ENCODE measurements at places on chromosomes 3 and 15.

GRCh38 chr3:16398648-16399047 lies 114.9 kb downstream of the RFTN1 start:
- DNase-seq = no peak

GRCh38 chr3:26703519-26703918 lies 80.9 kb downstream of the LRRC3B start:
- no peak for DNase-seq

DNA sequence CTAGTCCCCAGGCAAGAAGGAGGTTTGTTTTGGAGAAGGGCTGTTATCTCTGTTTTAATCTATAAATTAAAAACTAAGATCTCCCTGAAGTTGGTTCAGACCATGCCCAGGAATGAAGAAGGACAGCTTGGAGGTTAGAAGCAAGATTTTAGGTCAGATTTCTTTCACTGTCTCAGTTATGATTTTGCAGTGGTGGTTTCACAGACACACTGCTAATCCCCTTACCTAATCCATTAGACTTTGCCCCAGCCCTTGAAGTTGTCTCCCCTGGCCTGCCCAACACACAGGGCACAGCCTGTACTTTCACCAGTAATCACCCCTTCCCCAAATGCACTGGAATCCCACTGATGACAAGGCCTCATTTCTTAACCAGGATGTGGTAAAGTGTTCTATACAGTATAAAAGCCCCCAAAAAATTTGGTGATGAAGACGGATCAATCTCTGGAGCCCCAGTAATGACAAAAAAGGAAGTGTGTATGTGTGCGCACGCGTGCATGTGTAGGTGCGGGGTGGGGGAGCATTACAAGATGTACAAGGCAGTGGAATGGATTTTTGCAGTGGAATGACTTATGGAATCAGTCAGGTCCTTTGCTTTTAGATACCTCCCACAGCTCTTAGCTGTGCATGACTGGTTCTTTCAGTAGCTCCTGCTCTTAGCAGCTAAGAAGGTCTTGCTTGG lies 73.1 kb upstream of the TERB2 start:
- DNase-seq = no peak

- no peak for DNase-seq
Measured at GRCh38 chr3:32303977-32304881, 65.7 kb downstream of the CMTM8 start.

GRCh38 chr15:55434989-55435825 lies 26.9 kb downstream of the PIERCE2 start:
- DNase-seq = peak; percentile 29

GRCh38 chr3:52289747-52290595 lies 2.3 kb downstream of the GLYCTK start:
- DNase-seq = no peak

DNA sequence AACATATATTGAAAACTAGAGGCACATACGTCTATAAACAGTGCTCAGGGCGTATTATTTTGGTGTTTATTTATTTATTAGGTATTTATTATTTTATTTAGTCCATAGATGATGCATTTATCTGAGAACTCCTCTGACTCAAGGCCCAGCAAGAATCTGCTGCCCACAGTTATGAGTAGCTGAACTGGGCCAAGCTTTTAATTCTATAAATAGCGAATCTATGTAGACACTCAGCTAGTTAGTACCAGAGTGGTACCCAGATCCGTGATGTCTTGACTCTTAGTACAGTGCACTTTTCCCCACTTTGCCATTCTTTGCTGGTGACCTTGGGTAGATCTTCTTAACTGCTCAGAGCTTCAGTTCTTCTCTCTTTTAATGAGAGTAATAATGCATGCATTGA lies 370.4 kb upstream of the TPRG1 start:
- DNase-seq = no peak

DNA sequence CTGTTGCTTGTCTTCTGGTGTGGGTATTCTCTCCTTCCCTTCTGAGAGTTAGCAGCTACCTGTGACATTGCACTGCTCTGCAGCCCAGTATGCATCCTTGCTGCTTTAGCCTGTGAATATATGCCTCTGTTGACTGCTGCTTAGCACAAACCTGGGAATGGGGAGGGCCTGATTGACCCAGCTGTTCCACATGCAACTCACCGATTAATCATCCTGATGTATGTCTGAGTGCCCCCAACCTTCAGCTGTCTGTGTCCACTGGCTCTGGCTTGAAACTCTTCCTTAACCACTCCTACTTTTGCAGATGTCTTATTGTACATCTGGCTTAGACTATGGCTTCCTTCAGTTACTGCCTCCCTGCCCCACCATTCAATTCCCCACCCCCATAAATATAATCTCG lies 119.1 kb downstream of the RASA2 start:
- no peak for DNase-seq

DNA sequence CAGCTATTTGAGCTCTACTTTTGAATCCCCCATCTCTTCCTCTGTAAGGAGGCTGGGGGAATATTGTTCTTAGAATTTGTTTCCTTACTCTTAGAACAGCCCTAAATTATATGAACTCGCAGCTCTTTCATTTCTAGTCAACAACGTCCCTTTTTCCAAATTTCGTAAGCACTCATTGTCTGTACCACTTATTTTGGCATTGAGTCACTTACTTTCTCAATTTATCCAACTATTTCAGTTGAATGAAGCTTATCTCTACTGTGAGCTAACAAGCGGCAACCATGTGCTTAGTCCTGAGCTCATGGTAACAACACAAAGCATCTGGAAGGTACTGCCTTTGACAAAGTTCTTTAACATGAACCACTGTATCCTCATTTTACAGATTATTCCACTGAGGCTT lies 191.1 kb downstream of the GREM1 start:
- DNase-seq = no peak

- no peak for DNase-seq
Measured at GRCh38 chr3:105747696-105748095, 121.1 kb downstream of the CBLB start.

- no peak for DNase-seq
Measured at GRCh38 chr3:36843065-36844051, 79.0 kb upstream of the DCLK3 start.

- DNase-seq = peak; percentile 33
Measured at GRCh38 chr3:193046371-193046770, 128.7 kb upstream of the MB21D2 start.

DNA sequence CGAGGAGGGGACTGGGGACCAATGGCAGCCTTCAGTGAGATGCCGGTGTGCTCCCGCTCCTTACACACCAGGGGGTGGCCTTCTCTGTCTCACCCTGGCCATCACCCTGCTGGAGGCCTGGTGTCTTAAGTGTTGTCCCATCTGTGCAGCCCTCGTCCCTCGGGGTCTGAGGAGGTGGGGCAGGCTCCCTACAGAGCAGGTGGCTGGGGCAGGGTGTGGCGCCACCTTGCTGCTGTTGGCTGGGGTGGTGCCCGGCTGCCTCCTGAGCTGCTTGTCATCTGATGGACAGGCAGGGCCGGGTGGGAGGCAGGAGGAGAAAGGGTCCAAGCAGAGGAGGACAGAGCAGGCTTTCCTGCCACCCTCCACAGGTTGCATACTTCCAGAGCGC lies 25.9 kb downstream of the PTPN23 start:
- no peak for DNase-seq

- DNase-seq = no peak
Measured at GRCh38 chr3:177466074-177466473, 268.8 kb upstream of the TBL1XR1 start.

DNA sequence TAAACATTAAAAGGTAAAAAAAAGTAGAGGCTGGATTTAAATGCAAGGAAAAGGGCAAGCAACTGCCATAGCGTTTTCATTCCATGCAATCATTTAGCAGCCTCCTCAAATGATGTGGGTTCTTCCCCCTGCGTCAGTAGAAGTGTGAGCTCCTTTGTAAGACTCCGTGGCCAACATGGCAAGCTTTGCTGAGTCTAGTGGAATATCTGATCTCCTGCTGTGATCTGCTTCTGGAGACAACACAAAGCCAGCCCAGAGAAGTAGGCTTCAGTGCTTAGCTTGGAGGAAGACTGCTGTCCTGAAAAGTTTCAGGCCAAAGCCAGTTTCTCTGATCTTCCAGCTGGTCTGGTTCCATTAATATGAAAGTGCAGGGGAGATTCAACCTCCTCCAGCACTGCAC lies 70.4 kb downstream of the ARPP21 start:
- peak; percentile 17 for DNase-seq

GRCh38 chr3:124557433-124558232 lies 172.6 kb upstream of the UMPS start:
- no peak for DNase-seq

DNA sequence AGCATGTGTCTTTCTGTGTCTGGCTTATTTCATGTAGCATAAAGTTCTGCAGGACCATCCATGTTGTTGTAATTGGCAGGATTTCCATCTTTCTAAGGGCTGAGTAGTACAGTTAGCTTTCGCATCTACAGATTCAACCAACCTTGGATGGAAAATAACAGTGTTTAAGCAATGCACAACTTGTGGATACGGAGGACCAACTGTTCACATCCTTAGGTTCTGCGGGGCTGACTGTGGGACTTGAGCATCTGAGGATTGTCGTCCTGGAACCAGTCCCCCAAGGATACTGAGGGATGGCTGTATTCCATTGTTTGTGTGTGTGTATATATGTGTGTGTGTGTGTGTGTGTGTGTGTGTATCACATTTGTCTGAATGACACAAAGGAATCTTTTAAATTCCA lies 27.7 kb downstream of the ABHD17C start:
- DNase-seq = no peak

GRCh38 chr15:71125831-71126450 lies 10.7 kb downstream of the THSD4 start:
- DNase-seq = no peak

DNA sequence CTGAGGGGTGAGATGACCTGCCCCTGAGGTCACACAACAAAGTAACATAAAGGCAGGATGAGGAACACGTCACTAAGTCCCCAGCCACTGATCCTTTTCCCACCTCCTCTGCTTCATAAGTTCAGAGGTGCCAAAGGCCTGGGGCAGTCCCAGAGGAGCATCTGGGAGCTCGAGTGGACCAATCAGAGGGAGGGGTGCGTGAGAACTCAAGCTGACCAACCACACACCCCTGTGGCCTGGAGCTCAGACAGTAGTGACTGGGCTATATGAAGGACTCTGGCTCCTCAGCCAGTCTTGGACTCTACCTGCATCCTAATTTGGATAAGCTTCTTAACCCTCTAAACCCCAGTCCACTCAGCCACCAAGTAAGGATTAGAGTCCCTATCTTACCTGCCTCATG lies 28.0 kb upstream of the CAV3 start:
- no peak for DNase-seq

GRCh38 chr3:194031867-194032635 lies 103.9 kb upstream of the HES1 start:
- no peak for DNase-seq

GRCh38 chr3:144242747-144243146 lies 271.1 kb downstream of the DIPK2A start:
- DNase-seq = no peak

GRCh38 chr3:24299246-24299805 lies 195.3 kb downstream of the THRB start:
- DNase-seq = no peak

DNA sequence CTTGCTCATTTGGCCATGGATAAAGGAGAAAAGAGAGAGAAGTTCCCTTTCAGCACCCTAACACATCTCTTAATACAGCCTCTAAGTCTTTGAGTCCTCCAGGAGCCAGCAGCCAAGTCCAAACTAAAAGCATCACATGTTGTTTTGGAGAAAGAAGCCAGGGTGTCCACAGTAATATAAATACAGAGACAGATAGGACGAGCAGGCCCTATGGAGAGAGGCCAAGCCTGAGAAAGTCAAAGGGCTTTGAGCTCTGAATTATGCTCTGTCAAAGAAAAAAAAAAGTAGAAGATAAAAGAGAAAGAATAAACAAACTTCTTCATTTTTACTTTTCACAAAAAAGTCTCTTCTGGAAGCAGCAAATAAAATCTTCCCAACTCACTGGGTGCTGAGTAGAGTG lies 92.4 kb upstream of the THBS1 start:
- no peak for DNase-seq

DNA sequence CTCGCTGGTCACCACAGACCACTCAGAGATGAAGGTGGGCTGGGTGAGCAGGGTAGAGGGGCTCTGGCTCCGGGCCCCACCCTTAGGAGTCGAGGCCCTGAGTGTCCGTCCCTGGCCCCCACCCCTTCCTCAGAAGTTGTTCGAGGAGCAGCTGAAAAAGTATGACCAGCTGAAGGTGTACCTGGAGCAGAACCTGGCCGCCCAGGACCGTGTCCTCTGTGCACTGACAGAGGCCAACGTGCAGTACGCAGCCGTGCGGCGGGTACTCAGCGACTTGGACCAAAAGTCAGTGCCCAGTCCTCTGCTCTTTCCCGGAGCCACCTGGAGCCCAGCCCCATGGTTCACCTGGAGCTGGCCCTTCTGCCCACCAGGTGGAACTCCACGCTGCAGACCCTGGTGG lies 28.5 kb downstream of the PTPN23 start:
- DNase-seq = no peak

GRCh38 chr3:16311960-16312451 lies 47.0 kb downstream of the OXNAD1 start:
- DNase-seq = no peak

GRCh38 chr3:85151555-85151954 lies 192.8 kb downstream of the CADM2 start:
- no peak for DNase-seq

- DNase-seq = no peak
Measured at GRCh38 chr15:70835841-70836240, 18.1 kb downstream of the LARP6 start.

DNA sequence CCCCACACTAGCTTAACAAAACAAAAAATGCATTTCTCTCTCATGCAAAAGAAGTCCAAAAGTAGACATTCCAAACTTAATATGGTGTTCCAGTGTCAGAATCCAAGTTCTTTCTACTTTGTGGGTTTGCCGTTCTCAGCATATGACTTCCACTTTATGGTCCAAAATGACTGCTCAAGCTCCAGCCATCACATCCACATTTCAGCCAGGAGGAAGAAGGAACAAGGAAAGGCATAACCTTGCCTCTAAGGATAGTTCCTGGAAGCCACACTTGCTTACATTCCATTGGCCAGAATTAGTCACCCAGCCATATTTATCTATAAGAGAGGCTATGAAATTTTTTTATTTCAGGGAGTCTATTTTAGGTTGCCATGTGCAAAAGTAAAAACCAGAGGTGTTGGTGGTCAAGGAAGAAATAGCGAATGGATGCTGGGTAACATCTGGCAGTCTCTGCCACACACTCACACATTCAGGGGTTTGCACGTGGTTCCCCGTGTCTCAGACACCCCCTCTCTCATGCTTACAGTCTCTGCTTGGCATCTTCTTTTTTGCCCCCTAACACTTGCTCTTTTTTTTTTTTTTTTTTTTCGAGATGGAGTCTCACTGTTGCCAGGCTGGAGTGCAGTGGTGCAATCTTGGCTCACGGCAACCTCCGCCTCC lies 69.3 kb downstream of the RPL39L start:
- no peak for DNase-seq

DNA sequence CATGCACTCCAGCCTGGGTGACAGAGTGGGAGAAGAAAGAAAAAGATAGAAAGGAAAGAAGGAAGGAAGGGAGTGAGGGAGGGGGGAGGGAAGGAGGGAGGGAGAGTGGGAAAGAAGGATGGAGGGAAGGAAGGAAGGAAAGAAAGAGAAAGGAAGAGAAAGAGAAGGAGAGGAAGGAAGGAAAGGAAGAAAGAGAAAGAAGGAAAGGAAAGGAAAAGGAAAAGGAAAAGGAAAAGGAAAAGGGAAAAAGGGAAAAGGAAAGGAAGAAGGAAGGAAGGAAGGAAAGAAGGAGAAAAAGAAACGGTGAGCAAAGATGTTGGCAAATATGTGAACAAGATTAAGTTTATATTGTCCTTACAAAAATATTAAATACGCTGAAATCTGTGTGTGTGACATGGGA lies 36.2 kb upstream of the TICRR start:
- DNase-seq = no peak
